Urinary bladder (tissue), 4 donors: ENCODE measurements at places on chromosomes 2 and 18.

GRCh38 chr2:127084611-127085316 lies 22.2 kb downstream of the BIN1 start:
- DNase-seq = no peak

DNA sequence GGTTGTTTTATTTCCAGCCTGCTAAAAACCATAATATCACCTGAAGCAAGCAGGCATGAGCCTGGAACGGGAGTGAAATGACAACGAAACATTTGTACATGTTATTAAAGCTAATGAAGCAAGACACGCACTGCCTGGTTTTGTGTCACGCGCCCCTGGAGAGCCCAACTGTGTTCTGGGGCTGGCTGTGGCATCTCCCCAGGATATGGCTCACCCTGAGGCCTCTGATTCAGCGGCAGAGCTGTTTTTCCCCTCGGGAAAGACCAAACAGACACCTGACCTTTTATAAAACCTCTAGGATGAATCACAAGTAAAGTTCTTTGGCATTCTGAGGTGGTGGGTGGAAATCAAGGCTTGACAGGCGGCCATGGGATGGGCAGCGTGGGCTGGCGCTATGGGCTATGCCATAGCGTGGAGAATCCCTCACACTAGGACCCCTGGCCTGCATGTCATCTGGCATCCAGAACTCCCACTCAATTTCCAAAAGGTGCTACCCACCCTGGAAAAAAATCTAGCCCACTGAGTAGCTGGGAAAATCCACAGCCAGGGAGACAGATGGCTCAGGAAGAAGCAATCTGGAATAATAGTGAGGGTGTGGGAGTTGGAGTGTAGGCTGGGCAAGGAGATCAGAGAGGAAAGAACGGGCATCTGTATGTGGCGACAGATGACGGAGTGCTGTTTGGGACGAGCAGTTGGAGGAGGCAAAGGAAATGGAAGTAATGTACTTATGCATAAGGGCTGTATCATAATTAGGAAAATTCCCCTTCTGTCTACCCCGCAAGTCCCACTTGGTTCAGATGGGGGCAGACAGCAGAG lies 262.0 kb downstream of the AFF3 start:
- no peak for DNase-seq

DNA sequence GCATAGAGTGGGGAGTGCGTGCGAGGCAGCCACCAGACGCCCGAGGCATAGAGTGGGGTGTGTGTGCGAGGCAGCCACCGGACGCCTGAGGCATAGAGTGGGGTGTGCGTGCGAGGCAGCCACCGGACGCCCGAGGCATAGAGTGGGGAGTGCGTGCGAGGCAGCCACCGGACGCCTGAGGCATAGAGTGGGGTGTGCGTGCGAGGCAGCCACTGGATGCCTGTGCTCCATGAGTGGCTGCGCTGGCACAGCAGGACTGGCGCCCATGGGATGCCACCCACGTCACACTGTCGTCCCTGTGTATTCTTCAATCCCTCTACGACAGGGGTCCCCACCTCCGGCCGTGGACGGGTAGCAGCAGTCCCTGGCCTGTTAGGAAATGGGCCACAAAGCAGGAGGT lies 221.9 kb downstream of the HDAC4 start:
- no peak for DNase-seq

GRCh38 chr2:3177891-3178577 lies 199.6 kb downstream of the EIPR1 start:
- DNase-seq = no peak

DNA sequence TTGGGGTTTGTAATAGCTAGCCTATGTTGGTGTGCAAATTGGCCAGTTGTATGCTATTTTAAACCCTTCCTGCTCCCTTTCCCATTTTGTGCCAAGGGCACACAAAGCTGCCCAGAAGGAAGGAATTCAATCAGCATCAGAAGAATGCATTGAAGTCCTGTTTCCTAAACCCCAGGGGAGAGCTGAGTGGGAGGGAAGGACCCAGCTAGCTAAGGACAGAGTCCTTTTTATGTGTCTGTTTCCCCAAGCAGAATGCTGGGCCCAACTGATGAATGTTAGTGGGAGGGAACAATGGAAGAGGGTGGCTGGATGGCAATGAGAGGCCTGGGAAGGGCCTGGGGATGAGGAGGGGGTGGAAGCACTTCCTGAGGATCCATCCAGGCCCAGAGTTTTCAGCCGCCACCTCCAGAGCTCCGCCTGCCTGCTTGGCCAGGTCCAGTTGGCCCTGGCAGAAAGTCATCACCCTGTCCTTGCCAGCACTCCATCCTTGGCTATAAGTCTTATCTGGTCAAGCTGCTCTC lies 32.7 kb downstream of the MEX3C start:
- DNase-seq = no peak

DNA sequence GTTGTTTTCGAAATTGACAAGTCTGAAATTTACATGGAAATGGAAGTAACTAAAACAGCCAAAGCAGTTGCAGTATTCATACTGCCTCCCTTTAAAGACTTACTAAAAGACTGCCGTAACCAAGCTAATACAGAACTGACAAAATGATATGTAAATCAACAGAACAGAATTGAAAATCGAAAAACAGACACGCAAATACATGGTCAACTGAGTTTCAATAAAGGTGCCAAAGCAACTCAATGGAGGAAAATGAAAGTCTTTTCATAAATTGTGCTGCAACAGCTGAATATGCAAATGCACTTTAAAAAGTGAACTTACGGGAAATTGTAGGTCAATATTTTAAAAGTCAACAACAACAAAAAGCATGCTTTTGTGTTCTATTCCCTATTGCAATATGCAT lies 34.2 kb downstream of the TMEM131 start:
- DNase-seq = no peak

- peak; percentile 57 for DNase-seq
These were observed 591 bp downstream of the ASXL2 start for GRCh38 chr2:25877431-25878360.

DNA sequence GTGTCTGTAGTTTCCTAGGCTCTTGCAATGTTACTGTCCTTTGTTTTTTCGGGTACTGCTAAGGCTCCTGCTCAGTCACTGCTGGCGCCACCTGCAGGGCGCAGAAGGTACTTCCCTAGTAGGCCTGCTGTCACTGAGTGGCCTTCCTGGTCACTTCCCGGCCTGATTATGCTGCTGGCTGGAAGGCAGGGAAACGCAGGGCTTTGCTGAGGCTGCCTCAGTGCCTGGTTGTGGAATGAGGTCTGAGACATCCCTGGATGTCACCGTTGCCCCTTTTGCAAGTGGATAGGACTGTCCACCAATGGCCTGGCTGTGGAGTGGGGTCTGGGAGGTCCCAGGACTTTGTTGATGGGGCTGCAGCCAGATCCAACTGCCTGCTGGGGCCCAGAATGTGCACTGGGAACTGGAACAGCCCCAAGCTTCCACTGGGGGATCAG lies 13.1 kb downstream of the DAW1 start:
- no peak for DNase-seq

GRCh38 chr2:161283926-161284325 lies 24.3 kb upstream of the PSMD14 start:
- DNase-seq = no peak

DNA sequence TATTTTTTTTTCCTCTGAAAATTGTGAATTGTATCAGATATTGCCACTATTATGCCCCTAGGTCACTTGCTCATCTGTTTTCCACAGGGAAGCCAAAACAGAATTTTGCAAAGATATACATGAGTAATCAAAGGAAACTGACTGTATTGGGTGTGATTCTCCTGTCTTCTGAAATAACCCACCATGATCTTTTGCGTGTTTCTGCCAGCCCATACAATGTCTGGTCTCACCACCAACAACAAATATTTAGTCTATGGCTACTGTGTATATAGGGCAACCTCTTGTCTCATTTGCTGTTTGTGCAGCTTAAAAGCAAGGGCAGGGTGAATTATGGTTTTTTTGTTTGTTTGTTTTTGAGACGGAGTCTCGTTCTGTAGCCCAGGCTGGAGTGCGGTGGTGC lies 26.5 kb downstream of the EPAS1 start:
- DNase-seq = no peak

GRCh38 chr18:10681581-10682367 lies 155.9 kb downstream of the NAPG start:
- no peak for DNase-seq

DNA sequence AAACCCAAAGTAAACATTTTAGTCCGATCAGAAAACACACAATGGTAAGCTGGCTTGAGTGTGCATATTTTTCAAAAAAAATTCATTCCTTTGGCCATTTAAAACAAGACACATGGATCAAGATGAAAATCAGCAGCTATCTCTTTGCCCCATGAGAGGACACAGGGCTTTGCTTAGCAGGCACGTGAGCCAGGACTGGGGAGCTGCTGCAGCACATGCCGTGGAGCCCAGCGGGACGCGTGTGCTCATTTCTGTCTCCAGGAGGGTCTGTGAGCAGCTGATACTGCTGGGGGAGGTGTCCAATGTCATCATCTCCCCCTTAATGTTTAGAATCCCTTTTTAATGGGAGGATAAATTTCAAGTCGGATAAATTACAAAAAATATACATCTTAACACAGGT lies 49.8 kb upstream of the CNGA3 start:
- no peak for DNase-seq

- DNase-seq = no peak
These were observed 247.1 kb upstream of the UBE2E3 start for GRCh38 chr2:180733330-180733729.

DNA sequence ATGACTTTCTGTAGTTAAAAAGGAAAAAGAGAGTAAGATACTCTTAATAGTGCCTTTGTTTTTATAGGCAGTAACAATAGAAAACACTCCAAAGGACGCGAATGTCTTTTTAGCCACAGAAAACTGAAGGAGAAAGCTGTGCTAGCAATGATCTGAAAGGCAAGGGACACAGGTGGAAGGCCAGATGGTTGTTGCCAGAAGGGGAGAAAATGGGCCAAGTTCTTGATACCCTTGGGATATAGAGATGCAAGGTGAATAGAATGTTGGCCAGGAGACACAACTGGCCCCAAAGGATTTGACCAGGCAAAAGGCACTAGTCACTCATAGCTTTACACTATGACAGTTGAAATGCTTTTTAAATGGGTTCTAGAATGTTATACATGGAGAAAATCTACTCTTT lies 180.0 kb downstream of the NRXN1 start:
- DNase-seq = no peak

GRCh38 chr2:1808981-1809422 lies 64.7 kb upstream of the PXDN start:
- DNase-seq = no peak

DNA sequence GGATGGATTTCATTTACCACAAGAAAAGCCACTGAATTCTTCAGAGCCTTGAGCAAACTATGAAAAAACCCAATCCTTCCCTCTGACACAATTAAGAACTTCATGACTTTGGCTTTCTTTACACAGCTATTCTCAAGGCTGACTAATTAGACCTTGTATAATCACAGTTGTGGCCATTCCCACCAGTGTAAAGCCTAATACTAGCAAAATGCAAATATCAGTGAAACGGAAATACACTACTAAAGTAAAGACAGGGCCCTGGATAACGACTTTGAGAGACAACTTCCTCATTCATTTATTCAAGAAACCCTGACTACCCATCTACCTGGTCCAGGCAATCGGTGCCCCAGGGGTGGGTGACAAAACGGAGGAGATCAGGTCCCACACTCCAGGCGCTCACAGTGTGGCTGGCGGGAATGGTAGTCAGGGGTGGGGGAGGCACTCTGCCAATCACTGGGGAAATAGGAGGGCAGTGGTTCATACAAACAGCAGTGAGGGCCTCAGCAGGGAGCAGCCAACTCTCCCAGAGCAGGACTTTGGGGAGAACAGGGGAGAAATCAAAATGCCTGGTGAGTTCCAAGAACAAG lies 28.1 kb downstream of the TMEM163 start:
- DNase-seq = no peak

DNA sequence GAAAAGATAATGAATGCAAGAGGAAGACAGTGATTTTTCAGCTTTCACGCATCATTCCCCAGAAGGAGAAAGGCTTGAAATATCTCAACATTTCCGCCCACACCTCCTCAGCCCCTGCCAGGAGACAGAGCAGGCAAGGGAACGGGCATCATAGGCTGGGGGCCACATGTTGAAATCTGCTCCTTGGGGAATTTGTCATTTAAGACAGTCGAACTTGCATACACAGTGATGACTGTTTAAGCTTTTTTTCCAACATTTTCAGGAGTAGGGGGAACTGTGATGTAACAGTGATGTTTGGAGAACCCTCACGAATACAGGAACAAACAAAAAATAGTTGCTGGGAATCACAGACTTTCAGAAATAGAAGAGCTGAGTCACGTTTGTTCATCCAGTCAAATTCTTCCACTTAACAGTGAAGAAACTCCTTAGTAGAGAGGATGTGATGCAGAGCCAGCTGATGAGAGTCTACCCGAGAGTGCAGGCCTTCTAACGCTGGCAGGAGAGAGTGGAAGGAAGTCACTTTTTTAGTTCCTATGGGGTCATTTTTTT lies 266.8 kb downstream of the ALPK2 start:
- DNase-seq = no peak

DNA sequence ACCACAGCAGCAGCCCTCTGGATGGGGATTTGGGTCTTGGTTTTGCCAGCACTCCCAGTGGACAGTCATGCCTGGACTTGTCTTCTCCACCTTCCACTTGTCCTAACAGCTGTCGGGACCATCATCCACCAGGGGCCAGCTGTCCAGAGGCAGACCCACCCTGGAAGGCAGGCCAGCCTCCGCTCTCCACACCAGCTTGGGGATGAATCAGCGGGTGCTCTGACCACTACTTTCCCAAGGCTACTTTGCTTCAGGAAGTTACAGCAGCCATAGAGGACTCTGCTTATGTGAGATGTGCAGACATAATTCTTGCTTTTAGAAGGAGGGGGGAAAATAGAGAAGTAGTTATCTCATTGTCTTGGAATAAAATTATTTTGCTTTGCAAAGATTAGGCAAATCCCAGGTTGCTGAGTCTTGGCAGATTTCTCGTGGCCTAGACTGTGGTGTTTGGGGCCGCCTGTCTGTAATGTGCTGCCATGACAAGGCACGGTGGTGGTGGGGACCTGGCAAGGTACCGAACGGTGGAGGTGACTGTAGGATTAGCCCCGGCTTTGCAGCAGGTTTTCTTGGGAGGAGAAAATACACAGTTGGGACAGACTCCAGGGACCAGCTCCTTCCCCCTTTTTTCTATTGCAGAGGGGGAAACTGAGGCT lies 148.7 kb downstream of the AGAP1 start:
- no peak for DNase-seq

- DNase-seq = peak; percentile 94
These were observed 60.8 kb downstream of the MFSD6 start for GRCh38 chr2:190468814-190469569.

DNA sequence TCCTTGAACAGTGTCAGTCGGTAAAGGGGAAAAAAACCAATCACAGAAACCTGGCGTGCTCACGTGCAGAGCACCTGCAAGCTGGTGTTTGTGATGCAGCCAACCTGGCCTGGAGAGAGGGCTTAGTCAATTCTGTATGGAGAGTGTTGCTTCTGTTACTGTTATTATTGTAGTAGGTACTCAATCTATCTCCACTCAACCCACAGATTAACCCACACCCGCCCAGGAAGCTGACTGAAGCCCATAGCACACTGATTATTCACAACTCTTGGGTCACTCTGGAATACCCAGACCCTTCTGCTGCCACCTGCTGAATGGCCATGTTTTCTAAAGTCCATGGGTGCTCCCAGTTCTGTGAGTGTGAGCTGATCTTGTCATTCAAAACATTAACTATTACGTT lies 53.9 kb downstream of the TNFRSF11A start:
- no peak for DNase-seq
